Stimulated activated CD4-positive, alpha-beta T cell treated with anti-CD3 and anti-CD28 coated beads, Interleukin-4, amount 100 ng/mL, for 4 hours (primary cell): ENCODE measurements at places on chromosomes 7 and 10.

GRCh38 chr10:29618341-29619171 lies 16.2 kb downstream of the SVIL start:
- no peak for DNase-seq

- no peak for DNase-seq
These were observed 29.9 kb upstream of the DDX50 start for GRCh38 chr10:68871105-68871711.

DNA sequence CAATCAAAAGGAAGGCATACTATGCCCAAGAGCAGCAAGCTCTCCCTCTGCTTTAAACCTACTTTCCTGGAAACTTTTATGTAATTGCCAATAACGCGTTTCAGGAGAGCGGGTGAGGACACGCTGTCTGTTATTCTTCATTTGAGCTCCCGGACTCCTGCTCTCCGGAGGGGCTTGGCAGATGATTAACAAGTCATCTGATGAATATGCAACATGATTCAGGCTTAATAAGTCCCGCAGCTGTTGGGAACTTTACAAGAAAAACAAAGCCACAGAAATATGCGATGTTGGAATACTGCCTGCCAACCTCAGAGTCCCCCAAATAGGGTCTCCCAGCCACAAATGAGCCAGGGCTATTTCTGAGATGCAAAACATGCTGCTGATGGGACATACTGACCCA lies 348.0 kb downstream of the GPAM start:
- no peak for DNase-seq

DNA sequence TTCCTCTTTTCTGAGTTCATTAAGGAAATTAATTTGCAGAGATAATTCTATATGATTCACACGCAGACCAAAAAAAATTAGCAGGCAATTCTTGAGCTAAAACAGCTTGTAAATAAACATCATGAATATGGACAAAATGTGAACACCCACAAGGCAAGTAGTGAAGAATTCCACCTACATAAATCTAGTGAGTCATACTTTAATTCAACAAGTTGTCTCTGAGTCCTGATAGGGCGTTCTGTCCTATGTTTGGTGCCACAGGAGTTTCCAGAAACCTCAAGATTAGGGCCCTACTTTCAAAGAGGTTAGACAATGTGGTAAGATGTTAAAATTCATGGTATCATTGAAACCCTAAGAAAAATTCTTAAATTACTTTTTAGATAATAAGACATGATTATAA lies 122.3 kb downstream of the SGMS1 start:
- DNase-seq, result no peak

- no peak for DNase-seq
These were observed 1.5 kb upstream of the ELN start for GRCh38 chr7:74026406-74026902.

DNA sequence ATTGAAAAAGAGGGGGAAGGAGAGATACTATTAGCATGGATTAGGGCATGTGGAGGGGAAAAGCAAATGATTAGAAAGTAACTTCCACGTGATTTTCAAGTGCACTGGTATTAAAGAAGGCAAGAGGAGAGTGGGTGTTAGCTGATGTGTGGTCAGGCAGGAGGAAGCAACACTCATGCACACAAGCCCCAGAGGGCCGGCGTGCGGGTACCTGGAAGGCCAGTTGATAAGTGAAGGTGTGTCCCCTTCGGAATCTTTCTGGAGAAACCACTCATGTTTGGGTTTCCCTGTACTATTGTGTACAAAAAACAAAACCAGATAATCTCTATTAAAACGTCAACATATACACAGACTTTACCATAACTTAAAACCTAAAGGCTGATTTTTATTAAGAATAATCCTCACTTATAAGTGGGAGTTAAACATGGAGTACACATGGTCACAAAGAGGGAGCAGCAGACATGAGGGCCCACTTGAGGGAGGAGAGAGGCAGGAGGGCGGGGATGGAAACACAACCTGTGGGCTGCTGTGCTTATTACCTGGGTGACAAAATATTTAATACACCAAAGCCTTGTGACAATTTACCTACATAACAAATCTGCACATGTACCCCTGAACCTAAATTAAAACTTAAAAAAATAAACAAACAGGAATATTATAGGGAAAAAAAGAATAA lies 98.9 kb downstream of the SVIL start:
- no peak for DNase-seq

DNA sequence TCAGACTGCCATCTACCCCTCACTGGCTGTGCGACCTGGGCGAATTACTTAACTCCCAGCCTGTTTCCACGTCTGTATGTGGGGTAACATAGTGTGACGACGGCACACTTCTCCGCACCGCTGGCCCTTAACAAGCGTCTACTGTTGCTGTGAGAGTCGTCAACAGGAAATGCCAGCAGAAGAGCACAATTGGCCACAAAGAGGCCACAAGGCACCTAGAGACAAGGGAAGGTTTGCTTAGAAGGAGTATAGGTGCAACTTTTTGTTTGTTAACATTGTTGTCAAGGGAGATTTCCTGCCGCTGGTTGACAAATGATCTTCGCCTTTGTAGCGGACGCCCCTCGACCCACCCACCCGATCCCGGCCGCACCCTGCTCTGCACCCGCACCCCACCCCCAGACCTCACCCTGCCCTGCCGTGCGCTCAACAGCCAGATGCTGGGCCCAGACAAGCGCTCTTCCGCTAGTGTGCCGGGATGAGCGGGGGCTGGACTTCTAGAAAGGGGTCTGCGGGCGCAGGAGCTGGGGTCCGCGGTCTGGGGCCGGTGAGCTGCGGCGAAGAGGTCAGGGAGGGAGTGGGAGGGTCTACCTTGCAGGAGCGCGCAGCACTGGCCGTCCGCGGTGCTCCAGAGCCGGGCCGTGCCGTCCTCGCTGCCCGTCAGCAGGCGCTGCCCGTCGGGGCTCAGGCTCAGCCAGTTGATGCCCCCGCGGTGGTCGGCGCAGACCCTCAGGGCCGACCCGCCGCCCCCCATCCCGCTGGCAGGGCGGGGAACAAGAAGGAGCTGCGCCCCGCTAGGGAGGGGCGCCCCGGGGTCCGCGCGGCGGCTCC lies 785 bp downstream of the WDR86 start:
- DNase-seq, result no peak

DNA sequence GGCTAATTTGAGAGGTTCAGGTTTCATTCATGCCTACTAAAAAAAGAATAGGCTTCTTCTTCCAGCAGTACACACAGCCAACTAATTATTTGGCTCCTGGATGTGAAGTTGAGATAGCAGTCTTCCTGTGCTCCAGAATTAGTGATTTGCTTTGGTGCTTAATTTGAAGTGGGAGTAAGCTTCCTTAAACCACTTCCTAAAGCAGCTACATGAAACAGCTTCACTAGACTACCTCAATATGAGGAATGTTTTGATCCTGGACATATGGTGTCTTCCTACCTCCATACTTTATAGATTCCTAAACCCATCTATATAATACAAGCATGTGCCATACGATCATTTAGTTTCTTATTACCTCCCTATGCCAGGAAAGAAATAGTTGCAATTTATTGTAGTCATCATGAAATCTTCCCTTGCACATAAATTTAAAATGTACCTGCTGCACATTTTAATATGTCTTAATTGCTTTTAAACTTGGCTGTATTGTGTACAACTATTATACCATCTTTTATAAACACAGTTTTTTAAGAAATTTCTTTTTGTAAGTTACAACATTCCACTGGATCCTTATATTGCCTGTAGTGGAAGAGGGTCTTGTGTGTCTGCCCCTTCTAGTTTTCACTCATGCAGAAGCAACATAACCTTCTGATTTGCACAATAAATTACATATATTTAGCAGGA lies 8.6 kb downstream of the VIM start:
- no peak for DNase-seq

- DNase-seq, result no peak
These were observed 97.1 kb downstream of the AGMO start for GRCh38 chr7:15464667-15465121.

- no peak for DNase-seq
These were observed 15.5 kb upstream of the PTPRN2 start for GRCh38 chr7:158602905-158603772.

- DNase-seq, result no peak
These were observed 91.0 kb downstream of the ANKIB1 start for GRCh38 chr7:92336662-92337340.

DNA sequence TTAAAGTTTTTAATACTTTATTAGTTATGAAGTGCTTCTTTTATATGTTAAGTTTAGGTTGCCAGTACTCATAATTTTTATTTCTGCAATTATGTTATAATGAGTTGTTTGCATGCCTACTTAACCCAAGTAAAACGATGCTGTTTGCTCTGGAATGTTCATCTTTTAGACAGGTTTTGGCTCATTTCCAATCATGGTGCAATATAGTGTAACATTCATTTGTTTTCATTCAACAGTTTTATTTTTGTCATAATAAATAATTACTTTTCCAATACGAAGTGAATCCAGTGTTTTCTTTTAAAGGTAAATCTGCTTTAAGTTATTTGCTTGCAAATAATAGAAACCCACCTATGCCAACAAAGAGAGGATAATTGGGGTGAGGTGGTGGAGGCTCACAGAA lies 22.1 kb downstream of the ARL5B start:
- no peak for DNase-seq

DNA sequence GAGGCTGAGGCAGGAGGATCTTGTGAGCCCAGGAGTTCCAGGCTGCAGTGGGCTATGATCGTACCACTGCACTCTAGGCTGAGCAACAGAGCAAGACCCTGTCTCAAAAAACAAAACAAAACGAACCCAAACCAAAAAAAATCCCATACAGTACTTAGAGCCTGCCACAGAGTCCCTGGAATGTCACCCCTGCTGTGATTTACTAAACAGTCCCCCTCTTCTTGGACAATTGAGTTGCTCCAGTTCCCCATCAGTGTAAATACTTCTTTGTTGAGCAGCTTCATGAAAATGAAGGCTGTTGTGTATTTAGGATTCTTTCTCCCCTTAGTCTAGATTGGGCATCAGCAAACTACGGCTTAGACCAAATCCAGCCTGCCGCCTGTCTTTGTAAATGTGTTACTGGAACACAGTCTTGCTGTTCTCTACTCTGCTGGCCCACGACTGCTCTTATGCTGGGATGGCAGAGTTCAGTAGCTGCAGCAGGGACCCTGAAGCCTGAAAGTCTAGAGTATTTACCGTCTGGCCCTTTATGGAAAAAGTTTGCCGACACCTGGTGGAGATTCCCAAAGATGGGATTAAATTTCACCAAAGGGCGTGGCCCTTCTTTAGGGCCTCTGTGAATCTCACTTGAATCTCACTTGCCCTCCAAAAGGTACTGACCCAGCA lies 57.8 kb downstream of the PALD1 start:
- DNase-seq, result no peak

- no peak for DNase-seq
These were observed 228.1 kb downstream of the BMPER start for GRCh38 chr7:34133356-34133982.

DNA sequence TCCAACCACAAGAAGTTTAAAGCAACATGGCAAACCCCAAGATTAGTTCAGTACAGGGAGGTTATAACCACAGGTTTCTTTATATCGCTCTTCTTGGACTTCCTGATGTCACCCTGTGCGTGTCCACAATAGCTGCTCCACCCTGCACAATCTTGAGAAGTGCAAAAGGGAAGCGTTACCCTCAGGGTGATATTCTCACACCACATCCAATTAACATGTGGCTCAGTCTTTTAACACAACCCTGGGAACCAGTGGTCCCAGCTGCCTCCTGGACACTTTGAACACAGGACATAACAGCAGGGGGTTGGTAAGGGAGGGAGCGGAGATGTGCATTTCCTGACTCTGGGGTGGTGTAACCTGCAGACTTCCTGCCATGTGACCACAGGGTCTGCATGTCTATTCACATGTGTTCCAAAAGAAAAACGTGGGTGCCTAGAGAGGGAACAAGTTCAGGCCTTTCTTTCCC lies 64.6 kb downstream of the GSAP start:
- peak; percentile 43 for DNase-seq

DNA sequence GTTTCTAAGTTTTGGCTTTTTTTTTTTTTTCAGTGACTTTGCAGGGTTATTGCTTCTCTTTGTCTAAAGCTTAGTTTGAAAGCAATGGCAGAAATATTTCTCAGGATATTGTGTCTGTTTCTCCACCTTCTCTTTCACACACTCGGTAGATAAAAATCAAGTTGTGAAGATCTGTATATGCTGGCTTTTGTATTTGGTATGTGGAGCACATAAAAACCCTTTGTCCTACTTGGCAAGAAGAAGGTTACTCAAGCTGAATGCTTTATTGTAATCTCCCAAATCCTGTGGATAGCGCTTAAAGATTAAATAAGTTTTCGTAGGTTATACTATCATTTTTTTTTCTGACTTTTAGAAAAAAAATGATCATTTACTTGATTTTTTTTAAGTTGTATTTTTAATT lies 172.4 kb downstream of the CDCA7L start:
- DNase-seq, result no peak

- DNase-seq, result no peak
These were observed 138.3 kb downstream of the EGFR start for GRCh38 chr7:55156919-55157763.

DNA sequence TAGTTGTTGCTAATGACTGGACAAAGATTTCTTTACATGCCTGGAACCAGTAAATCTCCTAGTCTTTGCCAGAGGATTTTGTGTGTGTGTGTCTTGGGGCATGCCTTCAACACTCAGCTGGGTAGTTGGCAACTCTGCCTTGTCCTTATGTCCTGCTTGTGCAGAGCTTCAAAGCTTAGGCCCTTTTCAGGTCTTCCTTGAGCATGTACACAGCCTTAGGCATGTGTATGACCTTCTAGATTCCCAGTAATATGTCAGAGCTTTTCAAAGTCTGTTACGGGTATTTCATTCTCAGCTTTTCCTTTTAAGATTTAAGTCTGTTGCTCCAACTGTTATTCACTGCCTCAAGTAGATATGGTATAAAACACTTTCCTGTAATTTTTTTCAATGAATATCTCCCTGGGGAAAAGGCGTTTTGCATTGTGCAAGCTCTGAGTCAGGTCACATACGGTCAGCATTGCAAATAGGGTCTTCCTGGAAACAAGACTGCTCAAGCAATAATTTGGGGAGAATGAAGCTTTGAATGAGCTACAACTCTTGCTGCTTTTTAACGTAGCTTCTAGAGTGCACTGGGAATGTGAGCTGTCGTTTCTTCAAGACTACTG lies 25.5 kb downstream of the SHOC2 start:
- DNase-seq, result no peak

DNA sequence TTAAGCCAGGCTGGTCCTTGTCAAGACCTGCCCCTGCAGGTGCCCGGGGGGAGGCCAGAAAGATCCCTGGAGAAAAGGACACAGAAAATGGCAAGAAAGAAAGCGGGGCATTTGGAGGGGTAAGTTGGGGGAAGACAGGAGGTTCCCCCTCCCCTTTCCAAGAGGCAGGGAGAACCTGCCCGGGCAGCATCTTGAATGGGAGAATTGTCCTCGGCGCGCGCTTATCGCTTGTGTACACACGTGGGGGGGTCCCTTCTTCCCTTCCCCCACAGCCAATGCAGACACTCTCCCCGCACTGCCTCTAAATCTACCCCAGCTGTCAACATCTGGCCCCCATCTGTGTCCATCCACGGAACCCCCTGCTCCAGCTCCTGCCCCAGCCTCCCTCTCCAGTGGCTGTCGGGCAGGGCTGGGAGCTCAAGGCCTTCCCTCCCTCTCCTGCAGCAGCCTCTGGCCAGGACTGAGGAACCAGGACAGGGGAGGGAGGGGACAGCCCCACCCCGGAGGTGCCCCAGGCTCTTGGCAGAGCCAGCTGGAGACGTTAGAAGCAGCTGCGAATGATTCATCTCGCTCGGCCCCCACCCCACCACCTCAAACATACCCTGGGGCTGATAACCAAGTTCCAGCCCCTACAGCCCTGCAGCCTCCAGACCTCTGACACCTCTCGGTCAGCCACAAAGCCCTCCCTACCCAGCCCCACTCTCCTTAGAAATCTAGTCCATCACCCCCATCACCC lies 25.3 kb downstream of the EPHB4 start:
- DNase-seq, result no peak
